Erythroblast (primary cell): ENCODE measurements at places on chromosomes 5 and 9.

GRCh38 chr9:27556470-27556869 lies 16.8 kb downstream of the C9orf72 start:
- no peak for DNase-seq

- DNase-seq, result no peak
These were observed 239.9 kb upstream of the PANK3 start for GRCh38 chr5:168819004-168819621.

GRCh38 chr5:43065387-43065947 lies 25.3 kb upstream of the ANXA2R start:
- peak; percentile 74 for DNase-seq

- DNase-seq, result no peak
These were observed 6.4 kb downstream of the CARD6 start for GRCh38 chr5:40847525-40847924.

GRCh38 chr5:179927824-179928223 lies 20.1 kb upstream of the TBC1D9B start:
- DNase-seq, result no peak

DNA sequence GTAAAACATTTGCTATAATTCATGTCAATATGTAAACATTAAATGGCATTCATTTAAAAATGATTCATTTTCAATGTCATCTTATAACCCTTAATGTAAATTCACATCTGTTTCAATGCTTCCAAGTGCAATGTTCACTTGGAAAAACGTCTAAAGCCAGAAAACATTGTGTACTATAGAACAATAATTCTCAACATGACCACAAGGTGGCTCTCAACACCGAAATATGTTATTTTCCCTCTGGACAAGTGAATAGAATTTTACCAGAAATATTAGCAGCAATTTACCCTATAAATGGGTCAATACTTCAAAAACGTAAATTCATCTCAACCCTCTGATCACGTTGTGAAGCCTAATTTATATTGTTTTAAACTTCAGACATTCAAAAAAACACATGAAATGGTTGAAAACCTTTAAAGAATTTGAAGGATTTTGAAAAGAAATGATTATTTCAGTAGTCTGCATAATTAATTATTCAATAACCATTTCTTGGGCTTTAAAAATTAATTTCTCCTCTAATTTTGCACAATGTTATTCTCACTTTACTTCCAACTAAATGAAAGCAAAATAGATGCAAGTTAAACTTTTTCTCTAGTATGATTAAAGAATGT lies 11.0 kb downstream of the CDH10 start:
- peak; percentile 11 for DNase-seq

DNA sequence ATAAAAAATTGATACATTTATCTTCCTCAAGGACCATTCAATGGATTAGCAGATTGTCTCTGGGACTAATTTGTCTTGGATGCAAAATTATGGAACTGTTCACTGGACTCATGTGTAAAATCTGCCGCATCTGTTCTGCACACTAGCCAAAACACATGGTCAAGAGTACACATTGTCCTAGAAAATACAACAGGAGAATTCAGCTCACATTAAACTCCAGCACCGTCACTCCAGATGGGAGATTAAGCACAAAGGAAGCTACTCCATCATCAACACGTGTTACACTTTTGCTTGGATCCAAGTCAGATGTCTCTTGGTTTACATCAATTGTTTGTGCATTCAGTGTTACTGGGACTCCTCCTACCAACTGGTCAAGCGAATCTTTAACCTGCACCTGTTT lies 28.8 kb downstream of the C5 start:
- DNase-seq, result no peak

- DNase-seq, result no peak
These were observed 1929.6 kb upstream of the CDH6 start for GRCh38 chr5:29263915-29264351.

DNA sequence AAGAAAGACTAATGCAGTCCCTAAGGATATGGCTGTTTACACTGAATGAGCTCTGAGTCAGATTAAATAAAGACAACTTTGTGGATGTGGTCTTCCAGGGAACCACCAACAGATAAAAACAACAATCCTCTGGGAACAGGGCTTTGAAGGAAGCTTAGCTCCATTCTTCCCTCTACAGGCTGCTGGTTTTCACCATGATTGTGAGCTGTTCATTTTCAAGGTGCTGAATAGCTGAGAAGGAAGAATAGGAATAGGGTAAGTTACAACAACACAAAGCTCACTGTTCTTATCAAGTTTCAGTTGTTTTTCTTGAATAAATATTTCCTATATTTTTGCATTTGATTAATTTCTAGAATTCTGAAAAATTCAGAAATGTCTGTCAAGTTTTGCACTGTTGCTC lies 25.9 kb upstream of the PTAR1 start:
- DNase-seq, result no peak

DNA sequence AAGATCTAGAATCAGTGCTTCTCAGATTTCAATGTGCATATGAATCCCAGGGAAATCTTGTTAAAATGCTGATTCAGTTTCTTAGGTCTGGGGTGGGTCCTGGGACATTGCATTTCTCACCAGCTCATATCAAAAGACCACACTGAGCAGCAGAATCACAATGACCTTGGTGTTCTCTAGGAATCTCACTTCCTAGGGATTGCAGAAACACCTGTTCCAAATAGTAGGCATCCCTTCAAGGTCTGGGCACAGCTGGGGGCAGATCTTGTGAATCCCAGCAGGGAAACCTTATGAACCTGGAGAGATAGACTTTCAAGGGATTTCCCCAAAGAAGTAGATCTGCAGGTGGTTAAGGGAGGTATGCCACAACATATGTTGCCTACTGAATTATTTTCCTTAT lies 8.9 kb upstream of the GARNL3 start:
- no peak for DNase-seq

DNA sequence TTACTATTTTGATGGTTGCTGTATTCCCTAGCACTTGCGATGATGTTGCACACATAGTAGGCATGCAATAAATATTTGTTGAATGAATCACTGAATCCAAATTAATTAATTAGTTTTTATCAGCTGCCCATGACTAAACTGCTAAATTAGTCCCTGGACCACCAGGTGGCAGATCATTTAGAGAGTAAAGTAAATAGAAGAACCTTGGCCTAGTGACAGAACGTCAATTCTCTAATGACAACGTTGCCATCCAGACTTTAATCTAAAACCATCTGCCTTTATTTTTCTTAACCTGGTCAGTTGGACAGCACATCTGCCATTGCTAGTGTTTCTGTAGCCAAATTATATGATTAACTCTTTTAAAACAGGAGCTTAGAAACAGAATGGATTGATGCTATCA lies 457.5 kb downstream of the KIF4B start:
- no peak for DNase-seq

DNA sequence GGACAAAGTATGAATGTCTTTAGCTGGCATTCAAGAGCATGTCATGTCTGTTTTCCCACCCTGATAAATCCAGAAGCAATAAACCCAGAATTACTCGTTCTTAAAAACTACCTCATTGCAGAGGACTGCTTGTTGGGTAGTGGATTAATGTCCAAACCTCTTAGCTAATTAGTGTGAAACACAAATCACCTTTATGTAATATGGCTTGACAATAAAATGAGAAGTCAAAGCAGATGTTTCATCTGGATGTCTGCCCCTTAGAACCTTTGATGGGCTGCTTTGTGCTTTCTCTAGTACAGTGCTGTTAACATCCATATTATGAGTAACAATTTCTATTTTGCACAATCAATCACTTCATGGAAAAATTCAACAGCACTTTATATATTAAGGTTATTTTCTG lies 149.1 kb upstream of the TUT7 start:
- no peak for DNase-seq

GRCh38 chr5:172380987-172381643 lies 73.2 kb downstream of the SH3PXD2B start:
- DNase-seq, result no peak

DNA sequence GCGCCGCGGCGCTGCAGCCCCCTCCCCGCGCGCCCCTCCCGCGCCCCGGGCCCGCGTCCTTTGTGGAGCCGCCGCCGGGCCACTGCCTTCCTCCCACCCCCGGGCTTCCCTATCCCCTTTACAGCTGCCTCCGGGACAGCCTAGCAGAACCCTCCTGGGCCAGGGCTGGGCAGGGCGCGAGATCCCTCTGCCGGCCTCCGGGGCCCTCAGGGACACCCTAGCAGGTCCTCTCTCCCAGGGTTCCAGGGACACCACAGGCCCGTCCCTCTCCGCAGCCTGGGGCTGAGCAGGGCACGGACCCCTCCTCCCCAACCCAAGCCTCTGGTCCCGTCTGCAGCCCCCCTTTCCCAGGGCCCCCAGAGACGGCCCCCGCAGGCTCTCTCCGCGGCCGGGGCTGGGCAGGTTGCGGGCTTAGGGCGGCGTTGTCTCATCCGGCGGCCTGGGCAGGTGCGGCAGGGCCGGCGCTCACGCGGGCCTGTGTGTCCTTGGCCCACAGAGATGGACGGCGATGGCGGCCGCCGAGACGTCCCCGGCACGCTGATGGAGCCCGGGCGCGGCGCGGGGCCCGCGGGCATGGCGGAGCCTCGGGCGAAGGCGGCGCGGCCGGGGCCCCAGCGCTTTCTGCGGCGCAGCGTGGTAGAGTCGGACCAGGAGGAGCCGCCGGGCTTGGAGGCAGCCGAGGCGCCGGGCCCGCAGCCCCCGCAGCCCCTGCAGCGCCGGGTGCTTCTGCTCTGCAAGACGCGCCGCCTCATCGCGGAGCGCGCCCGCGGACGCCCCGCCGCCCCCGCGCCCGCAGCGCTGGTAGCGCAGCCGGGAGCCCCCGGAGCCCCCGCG lies 710 bp downstream of the WNK2 start:
- DNase-seq, result no peak

- DNase-seq, result no peak
These were observed 42.9 kb downstream of the LURAP1L start for GRCh38 chr9:12817702-12818101.

DNA sequence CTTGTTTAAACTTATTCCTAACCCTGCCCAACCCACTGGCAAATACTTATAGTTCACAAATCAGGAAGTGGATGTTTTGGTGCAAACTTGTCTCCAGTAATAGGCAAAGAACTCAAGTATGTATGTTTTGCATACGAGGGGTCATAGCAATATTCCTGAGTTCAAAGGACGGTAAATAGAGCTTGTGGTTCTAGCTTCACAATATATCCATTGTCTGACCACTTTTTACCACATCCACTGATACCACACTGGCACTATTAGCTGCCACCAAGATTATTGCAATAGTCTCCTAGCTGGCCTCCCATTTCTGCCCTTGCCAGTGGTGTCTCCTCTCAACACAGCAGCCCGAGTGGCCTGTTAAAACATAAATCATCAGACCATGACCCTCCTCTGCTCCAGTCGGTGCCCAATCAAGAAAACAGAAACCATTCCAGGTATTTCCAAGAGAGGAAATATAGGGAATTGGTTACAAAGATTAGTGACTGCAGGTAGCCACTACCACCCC lies 17.0 kb downstream of the GRXCR2 start:
- peak; percentile 57 for DNase-seq

DNA sequence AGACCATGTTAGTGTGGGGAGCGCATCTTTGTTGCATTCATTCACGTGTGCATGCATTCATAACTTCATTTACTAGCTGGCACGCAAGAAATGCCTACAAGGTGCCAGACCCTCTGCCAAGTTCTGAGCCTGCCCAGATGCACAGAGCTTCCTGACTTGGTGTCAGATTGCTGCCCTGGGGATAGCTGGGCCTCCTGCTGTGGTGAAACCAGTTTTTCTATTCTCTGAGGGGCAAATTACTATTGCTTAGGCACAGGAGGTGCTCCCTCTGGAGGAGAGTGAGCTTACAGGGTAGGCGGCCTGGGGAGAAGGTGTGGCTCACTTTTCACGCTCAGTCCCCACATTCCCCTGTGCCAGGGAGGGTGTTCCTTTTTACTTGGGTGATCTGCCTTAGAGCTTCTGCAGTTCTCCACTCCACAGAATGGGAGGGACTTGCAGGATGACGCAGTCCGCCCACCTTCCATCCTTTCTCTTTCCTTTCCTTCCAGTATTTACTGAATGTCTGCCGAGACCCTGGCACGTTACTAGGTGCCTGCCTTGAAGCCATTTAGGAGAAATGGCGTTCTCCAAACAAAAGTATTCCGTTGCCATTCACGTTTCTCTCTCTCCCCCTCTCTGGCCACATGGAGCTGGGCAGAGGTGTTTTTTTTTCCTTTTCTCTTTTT lies 27.9 kb upstream of the CTNNA1 start:
- peak; percentile 18 for DNase-seq

- DNase-seq, result no peak
These were observed 10.9 kb upstream of the ZNF366 start for GRCh38 chr5:72518001-72518683.

DNA sequence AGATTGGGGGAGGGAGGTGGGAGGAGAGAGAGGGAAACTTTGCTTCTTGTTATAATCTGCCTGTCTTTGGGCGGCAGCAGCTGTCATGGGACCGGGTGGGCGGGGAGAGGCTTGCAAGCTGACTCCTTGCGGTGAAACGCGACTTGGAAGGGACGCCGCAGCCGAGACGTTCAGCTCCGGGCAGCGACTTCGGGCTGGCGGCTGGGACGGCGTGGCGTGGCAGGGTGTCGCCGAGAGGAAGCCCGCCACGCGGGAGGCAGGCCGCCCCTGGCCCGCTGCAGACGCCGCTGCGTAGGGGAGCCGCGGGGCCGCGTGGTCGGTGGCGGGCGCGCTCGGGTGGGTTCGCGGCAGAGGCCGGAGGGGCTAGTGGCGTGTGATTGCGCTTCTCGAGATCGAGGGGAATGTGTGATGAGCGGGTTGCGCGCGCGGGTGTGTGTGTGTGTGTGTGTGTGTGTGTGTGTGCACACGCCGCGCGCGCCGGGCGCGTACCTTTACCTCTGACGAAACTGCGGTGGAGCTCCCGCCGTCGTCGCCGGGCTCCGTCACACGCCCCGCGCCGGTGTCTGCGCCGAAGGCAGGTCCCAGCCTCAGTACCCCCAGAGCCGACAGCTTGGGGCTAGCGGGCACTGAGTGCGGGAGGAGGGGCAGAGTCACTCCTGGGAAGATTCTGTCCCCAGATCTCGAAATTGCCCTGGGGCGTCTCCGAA lies 1.7 kb downstream of the PPARGC1B start:
- peak; percentile 85 for DNase-seq

GRCh38 chr5:97071993-97072392 lies 70.4 kb downstream of the LIX1 start:
- no peak for DNase-seq

DNA sequence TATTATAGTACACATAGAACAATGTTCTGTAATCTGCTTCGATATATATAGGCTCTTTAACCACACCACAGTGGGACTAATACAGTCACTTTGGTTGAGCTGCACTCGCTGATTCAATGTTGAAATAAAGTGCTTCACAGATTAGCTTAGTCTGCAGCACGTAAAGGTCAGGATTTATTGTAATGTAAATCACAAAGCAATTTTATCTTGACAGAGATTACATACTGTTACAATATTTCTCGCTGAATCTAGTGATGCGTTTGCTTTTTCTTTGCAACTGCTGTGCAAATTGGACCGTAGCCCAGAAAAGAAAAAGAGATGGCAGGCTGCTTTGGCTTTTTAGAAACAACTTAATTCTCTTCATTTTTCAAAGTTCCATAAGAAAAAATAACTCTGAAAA lies 52.9 kb downstream of the CETN3 start:
- DNase-seq, result no peak

- no peak for DNase-seq
These were observed 324.9 kb downstream of the ZNF608 start for GRCh38 chr5:124421584-124421983.

DNA sequence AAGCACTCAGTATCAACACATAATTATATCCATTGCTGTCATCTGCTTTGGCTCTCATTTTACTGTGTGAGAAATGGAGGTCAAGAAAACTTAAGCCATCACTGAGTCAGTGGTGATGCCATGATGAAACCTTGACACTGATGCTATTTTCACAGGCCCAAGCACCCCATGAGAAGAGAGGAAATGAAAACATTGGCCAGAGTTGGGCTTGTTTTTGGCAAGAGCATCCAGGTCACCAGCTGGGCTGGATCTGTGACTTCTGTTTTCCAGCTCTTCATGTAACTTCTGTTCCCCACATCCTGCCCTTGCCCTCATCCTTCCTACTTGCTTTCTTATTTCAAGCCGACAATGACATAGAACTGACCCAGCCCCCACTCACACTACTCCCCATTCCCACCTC lies 10.0 kb downstream of the LCP2 start:
- no peak for DNase-seq
